Activated gamma-delta T cell treated with Interleukin-2 at 50 U/mL for 16 hours (primary cell): ENCODE measurements at places on chromosomes 3 and 15.
A peak's percentile ranks its signal among the peaks of the same experiment; 100 is the strongest.

DNA sequence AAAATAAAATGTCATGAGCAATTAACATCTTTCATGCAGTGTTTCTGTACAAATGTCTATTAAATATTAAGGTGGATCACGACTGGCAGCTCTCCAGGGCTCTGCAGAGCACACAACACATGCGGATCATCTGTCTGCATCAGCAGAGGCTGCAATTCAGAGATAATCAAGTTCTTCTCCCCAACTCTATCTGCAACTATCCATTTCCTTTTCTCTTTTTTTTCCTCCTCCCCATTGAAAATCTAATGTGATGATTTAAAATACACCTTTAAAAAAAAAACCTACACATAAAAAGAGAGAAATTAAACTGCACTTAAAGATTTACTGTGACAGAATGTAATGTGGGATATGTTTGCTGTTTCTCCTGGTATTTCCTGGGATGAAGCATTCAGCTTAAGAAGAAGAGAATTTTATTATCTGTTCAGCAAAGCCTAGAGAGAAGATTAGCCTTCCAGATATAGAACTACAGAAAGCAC, 352.6 kb upstream of the CCDC54 start:
- DNase-seq: no peak

DNA sequence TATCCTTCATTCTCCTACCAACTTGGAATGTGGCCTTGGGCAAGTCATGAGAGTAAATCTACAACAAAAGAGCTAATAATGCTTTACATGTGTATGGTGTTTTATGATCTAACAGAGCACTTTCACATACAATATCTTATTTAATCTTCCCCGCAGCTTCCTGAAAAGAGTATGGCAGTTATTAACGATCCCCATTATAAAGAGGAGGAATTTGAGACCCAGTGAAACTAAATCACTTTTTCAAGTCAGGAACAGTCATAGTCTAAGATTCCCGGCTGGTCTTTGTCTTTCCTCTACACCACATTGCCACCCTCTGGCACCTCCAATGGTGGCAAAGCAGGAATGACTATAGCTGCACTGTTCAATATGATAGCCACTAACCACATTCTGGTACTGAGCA, 69.7 kb upstream of the CMSS1 start:
- DNase-seq: no peak

DNA sequence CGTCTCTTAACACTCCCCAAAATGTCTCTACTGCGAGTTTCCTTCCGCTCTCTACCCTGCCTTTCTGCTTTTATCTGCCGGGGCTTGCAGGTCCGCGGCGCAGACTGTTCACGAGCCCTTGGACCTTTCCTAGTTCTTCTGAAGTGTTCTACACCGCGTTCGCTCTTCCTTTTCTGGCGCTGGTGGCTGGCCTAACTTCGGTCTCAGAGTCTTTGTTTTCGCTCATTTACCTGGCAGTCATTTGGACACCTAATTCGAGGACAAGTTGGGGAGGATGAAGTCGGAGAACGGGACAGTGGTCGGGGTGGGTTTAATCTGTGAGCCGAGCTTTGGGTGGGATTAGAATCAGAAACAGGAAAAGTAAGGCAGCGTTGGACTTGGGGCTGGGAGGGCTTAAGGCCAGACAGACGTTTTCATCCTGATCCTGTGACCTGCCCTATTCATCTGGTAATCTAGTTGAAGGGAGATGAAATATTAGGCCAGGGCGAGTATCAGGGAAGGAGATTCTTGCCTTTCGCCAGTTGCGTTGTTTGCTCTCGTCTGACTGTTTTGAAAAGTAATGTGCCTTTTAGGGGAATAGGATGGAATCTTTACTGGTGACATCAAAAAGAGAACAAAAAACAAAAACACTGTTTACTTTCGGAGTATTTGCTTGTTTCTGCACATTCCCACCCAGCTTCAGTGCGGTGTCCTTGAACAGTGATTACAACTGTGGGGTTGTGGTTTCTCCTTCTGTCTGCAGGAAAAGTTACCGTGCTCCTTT, 1.8 kb downstream of the DIPK2A start:
- peak; percentile 62 for DNase-seq

DNA sequence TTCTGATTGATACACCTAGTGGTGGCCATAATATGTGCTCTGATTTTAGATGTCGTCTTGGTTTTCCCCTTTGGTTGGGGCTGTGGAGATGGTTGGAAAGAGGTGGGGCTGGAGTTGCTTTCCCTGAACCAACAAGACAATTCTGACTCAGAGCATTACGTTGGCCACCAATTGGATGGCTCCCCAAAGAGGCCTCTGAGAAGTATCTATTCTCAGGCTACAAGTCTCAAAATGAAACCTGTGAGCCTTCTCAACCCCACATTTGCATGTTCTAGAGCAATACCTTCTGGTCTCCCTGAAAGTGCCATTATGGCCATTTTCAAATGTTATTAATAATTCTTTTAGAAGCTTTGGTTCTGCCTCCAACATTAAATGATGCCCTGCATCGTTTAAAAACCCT, 188.4 kb upstream of the WNT5A start:
- no peak for DNase-seq

GRCh38 chr15:75631935-75632334, 6.4 kb upstream of the SNUPN start:
- DNase-seq: no peak

DNA sequence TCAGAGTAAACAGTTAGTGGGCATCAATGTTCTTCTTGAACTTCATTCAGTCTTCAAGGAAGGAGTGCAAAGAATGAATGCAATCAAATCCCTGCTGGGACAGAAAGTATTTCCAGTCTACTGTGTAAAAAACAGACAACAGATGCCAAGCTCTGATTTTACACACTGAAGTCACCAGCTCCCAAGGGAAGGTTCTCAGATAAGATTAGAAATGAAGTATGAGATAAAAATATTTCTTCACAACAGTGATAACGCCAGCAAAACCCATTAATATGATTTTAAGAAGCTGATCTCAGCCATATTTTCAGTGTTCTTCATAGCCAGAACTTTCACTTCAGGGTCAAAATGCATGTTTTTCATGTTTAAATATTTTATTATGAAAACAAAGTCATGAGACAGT, 265.6 kb downstream of the CTNNB1 start:
- no peak for DNase-seq

DNA sequence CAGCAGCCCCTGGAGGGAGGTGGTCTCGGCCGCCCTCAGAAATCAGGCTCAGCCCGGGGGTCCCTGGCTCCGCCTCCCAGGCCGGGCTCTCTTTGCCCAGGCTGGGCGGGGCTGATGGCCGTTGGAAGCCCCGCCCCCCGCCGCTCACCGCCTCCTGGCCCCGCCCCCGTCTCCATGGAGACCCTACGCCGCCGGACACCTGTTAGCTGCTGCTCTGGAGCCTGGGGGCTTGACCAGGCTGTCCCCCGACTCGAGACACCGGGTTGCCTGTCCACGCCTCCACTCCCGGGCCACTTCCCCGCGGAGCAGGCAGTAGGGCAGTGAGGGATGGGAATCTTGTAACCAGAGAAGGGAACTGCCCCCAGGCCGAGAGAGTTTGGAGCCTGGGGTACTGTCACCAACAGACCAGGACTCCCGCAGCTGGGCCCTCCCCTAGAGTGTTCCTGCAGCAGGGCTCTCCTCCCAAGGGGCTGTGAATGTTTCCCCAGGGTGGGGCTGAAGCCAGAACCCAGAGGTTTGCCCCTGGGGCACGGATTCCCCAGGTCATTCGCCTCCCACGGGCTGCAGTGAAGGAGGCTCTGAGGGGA, 27.8 kb upstream of the RPL32 start:
- DNase-seq: peak; percentile 11
